ENCODE measurements at places on chromosomes 4 and X.
A peak's percentile ranks its signal among the peaks of the same experiment; 100 is the strongest.

DNA sequence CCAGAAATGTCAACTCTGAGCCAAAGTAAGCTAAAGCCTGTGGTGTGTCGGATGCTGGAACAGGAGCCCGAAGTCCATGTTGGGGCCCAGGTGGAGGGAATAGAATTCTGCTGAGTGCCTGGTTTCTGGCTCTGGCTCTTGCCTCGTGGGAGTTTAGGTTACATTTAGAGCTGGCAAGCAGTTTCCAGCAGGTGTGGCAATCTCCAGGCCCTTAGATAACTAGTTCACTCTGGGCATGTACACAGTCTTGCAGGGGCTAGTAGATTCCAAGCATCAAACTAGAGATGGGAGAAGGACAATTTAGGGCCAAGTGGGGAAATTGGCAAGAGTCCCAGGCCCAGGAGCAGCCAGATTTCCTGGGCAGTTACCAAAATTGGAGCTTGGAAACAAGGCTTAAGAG lies 56.3 kb upstream of the STOX2 start:
- DNase-seq, result no peak

- no peak for DNase-seq
These were observed 83.3 kb downstream of the FAM184B start for GRCh38 chr4:17698116-17698515.

DNA sequence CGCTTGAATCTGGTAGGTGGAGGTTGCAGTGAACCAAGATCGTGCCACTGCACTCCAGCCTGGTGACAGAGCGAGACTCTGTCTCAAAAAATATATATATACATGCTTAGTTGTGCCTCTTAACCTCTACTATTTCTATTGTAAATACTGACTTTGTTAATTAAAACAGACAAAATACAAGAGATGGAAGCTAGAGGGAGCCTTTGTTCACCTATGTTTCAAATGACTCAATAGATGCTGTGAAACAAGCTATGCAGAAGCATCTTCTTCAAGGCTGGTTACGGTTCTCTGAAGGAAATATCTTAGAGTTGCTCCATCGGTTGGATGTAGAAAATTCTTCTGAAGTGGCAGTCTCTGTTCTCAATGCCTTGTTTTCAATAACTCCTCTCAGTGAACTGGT lies 6.2 kb downstream of the NCAPG start:
- peak; percentile 27 for DNase-seq

GRCh38 chr4:132437117-132437516 lies 712.0 kb upstream of the PCDH10 start:
- DNase-seq, result no peak

DNA sequence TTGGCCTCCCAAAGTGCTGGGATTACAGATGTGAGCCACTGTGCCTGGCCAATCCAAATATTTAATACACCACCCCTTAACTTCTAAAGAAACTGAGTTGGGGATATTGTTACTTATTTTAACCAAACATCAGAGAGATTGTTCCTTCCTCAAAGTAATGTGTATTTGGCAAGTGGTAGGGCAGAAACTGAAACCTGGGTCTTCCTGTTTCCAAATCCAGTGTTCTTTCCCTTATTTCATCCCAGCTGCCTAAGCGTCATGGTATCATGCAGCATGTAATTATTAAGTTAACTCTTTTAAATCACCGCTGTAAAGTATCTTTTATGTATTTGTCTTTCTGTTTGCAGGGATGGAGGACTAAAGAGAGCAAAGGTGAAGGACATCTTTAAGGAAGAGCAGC lies 68.4 kb downstream of the GPAT3 start:
- no peak for DNase-seq

- DNase-seq, result no peak
These were observed 172.7 kb upstream of the TBC1D9 start for GRCh38 chr4:140928880-140929279.

- DNase-seq, result no peak
These were observed 4.1 kb upstream of the IL9R start for GRCh38 chrX:155993421-155993820.

- no peak for DNase-seq
These were observed 110.6 kb upstream of the FSTL5 start for GRCh38 chr4:162274354-162274753.

- DNase-seq, result no peak
These were observed 538.3 kb upstream of the GALNT7 start for GRCh38 chr4:172630280-172630679.

Measured in NCI-H2081 treated with DMSO at 0.1 percent for 48 hours (cell line).